ENCODE measurements at places on chromosomes 6 and 20.

DNA sequence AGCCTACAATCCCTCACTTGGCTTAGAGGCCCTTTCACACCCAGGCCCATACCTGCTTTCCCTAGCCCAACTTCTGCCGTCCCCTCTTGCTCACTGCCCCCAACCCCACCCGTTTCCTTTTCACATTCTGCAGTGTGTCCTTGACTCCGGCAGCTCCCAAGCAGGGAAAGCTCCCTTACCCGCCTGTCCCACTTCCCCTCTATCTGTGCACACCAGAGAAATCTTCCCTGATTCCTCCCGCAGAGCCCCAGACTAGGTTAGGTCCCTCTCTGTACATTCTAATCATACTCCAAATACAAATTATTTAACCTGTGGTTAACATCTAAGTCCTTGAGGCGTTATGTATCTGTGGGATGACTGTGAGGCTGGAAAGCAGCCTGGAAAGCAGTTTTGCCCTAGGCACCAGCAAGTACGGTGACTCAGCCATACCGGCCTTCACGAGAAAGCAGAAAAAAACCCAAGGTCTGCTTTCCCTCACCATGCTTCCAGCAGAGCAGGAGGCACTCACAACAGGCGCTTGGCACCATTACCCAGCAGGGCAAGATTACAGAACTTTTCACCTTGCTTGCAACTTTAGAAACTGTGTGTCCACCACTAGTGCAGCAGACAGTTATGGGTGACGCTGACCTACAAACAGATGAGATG lies 22.3 kb downstream of the ELOVL5 start:
- DNase-seq: peak; percentile 34

DNA sequence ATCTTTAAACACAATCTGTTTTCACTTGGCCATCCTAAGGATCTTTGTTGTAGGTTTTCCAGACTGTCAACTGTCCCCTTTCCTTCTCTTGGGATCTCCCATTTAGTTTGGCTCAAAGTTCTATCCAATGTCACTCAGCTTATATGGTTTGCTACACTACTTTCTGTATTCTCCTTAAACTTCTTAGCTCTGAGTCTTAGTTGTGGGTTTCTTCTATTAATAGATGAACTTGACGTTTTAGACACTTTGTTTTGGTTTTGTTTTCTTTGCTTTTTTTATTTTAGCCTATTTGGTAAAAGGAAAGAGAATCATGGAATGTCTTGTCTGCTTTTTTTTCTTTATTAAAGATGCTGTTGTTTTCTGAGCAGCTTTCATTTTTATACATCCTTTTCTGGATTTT lies 11.4 kb downstream of the RMND1 start:
- no peak for DNase-seq

DNA sequence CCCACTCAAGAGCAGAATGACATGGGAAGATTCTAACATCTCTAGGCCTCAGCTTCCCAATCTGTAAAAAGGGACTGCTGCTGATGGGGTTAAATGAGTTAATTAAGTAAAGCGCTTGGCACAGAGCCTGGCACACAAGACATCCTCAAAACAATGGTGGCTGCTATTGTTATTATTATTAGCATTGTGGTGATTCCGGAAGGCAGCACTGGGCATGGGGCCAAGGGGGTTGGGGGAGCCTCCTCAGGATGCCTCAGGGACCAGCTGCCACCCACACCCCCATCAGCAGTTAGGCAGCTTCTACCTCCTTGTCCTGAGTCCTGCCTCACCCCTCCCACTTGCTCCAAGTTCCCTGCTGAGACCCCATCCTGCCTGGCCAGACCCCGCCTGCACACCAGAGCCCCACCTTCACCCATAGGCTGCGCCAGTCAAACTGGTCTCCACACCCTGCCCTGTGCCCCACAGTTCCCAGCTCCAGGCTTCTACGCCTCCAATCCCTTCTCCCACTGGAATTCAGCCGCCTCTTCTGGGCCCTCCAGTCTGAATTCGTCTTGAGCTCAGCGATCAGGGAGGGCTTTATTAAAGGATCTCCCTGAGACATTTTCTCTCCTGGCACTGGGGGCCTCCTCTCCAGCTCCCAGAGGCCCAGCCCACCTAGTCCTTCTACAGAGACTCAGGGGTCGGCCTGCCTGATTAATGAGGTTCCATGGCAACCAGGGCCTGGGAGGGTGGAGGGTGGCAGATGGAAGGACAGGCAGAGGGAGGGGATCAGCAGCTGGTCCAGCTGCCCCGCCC lies 1.5 kb downstream of the E2F1 start:
- no peak for DNase-seq

- no peak for DNase-seq
Observed at GRCh38 chr6:75926293-75927168, 145.9 kb downstream of the IMPG1 start.

- DNase-seq: no peak
Observed at GRCh38 chr6:112480553-112480952, 133.4 kb downstream of the RFPL4B start.

GRCh38 chr6:143634486-143634885 lies 43.3 kb upstream of the PHACTR2 start:
- no peak for DNase-seq

GRCh38 chr6:105619971-105620741 lies 217.3 kb upstream of the PREP start:
- no peak for DNase-seq

- peak; percentile 96 for DNase-seq
Observed at GRCh38 chr6:159499034-159499433, 194.0 kb downstream of the SOD2 start.

DNA sequence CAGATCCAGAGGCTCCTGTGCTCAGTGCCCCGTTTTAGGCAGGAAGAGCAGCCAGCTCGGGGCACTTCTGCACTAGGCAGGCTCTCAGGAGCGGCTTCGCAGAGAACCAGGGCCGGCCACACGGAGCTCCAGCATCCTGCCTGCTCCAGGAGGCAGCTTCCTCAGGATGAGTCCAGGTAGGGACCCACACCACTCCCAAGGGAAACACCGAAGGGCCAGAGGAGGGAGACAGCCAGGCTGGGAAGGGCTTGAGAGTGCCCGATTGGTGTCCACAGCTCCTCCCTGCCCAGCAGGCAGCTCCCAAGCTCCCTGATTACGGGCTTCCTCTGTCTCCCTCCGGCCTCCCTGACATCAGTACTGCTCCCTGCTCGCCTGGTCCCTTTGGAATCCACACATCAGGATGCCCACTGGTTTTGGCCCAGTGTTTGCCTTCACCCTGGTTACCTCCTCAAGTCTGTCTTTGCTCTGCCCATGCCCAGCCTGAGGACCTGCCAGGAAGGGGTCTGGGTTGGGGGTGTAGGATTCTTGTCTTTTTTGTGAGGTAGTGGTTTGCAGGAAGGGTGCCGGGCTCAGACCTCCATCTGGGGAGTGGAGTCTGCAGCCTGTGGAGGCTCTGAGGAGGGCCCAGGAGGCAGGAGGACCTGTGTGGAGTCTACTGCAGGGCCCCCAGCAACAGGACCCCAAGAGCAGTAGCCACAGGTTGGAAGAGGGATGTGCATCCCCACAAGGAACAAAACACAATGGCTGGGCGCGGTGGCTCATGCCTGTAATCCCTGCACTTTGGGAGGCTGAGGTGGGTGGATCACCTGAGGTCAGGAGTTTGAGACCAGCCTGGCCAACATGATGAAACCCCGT lies 11.2 kb upstream of the PYGB start:
- no peak for DNase-seq

DNA sequence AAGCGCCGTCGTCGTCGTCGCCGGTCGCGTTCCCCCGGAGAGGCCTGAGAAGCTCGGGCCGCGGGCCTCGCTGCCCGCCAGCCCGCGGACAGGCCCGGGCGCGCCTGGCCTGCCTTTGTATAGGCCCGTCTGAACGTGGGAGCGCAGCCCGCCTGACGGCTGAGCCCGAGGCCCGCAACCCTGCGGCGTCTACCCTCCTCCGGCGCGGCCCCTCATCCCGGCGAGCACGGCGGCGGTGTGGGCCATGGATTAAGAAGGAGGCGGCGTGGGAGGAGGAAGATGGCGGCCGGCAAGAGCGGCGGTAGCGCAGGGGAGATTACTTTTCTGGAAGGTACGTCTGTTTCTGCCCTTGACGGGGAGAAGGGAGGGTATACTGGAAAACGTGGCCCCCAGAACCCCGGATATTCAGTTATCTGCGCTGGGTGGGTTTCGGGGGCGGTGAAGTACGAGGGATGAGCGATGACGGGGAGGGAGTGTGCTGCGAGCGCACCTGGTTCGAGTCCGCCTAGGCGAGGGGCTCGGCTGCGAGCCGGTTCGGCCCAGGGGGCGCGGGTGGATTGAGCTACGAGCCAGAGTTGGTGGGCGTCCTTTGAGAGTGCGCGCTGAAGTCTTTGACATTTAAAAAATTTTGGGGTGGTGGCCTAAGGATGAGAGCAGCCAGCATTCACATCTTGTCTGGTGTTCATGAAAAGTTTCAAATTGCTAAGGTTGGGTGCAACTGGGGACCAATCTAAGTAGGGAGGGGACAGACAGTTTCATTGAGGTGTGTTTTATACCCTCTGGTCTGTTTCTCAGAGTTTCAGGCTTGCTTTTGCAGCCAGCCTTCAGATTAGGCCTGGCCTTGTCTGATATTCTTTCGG lies 796 bp downstream of the SENP6 start:
- peak; percentile 74 for DNase-seq

DNA sequence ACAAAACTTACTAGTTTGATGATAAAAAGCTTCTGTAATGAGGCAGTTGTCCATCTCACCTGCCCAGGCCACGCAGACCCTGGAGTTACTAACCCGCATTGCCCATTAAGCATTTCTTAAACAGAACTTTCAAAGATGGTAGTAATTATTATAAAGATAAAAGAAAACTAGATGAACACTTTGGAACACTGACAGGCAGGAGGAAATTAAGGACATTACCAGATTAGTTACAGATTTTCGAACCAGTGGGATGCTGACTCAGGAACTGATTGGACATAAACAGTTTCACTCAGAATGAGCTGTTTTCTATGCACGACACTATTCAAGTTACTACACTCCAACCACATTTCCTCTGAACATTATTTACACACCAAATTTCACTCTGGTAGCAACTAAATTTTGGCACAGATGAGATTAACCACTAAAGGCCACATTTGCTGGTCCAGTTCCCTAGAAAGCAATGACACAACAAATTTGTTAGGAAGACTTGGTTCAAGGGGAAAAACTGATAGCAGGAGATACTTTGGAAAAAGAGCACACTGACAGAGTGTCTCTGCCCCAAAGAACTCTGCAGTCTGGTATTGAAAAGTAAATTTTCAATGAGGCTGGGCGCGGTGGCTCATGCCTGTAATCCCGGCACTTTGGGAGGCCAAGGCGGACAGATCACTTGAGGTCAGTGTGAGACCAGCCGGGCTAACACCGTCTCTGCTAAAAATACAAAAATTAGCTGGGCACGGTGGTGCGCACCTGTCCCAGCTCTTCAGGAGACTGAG lies 3.0 kb downstream of the ROMO1 start:
- peak; percentile 42 for DNase-seq

All from OCI-M1 (cell line).